ENCODE measurements at places on chromosomes 1 and 21. TPM values are rescaled to one million over a fixed set of nuclear protein-coding genes. Genes with fewer than 3 reads are reported as not detected.
A peak's percentile ranks its signal among the peaks of the same experiment; 100 is the strongest.

The TRIM45 gene
- total RNA-seq: 3.0 TPM

GRCh38 chr1:228925691-228926090 lies 190.4 kb downstream of the RHOU start:
- no peak for DNase-seq

The FMOD gene
- not detected for total RNA-seq

DNA sequence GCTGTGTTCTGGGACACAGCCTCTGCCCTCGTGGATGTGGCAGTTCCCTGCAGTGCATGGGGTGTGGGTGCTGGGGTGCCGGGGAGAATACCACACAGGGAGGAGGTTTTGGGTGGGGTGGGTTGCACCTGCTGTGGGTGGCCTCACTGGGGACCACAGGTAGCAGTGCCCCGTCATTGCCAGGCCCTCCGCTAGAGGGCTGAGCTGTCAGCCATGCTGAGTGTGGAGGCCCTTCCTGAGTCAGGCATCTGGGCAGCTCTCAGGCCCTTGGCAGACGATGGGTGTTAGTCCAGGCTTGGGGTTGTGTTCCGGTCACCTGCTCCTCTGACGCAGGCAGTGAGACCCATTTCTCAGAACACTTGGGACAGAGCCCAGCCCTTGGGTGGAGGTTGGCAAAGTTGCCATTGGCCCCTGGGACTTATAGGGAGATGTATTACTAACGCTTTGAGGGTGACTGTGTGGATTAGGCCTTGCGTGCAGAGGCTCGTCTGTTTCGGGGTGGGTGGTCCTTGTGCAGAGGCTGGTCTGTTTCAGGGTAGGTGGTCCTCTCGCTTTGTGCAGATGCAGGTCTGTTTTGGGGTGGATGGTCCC lies 23.9 kb downstream of the PCNT start:
- DNase-seq: peak; percentile 98

The DMBX1 gene
- not detected for total RNA-seq

DNA sequence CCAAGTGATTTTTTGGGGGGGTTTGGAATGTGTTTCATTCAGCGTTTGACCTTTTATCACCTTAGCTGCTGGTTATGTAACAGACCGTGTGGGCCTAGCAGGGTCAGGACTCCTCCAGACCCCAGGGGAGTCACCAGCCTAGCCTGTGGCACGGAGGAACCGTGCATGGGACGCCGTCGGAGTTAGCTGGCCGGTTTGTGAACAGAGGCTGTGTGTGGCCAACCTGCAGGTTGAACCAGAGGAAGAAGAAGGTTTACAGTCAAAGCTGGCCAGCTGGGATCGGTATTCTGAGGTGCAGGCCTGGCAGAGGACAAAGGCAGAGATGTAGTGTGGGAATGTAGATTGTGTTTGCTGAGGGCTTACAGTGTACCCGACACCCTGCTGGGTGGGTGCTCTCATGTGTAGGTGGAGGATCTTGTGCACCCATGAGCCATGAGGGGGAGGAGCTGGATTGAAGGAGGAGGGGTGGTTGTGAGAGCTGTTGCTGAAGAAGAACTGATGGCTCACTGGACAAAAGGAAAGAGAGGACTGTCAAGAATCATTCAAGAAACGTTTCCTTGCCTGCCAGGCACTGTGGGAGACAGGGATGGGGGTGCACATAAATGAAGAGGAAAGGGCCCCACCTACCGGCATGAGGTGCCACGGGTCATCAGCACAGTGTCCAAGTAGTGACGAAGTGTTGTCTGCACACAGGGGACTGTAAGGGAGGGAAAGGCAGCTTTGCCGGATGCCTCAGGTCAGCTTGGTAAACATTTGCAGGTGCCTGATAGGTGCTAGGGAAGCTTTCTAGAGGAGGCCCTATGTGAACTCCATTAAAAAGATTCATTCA lies 40.0 kb upstream of the PWP2 start:
- no peak for DNase-seq

The BCAR3 gene
- total RNA-seq: 21.2 TPM

- no peak for DNase-seq
These were observed 255.6 kb downstream of the TM2D1 start for GRCh38 chr1:61469365-61469764.

DNA sequence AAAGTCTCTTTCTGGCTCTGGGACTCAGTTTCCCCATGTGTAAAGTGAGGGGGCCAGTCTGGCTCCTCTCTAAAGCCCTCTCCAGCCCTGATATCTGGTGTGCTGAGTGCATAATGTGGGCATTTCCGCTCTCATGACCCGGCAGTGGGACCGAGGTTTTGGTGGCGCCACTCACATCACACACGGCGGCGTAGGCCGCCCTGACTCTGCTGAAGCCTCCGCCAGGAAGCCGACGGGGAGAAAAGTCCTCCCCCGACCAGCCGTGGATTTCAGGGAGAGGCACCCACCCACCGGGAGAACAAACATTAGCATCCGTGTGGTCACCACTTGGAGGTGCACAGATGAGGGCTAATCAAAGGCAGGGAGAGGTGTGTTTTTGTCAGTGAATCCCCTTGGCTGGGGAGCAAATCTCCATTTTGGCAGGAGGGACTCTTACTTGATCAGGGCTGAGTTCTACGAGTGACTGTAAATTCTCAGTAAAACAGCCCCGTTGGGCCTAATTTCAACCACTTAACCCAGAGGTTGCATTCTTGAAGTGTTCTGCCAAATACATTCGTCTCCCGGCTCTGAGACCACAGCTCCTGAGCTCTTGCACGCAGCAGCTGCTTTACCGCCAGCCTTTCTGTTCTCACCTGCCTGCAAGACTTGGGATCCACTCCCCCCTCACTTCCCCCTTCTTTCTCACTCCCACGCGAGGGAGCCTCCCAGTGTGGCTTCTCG lies 118.2 kb downstream of the FOXD2 start:
- DNase-seq: peak; percentile 21

All from MG63 (cell line).